ENCODE measurements at places on chromosomes 11 and 22.

DNA sequence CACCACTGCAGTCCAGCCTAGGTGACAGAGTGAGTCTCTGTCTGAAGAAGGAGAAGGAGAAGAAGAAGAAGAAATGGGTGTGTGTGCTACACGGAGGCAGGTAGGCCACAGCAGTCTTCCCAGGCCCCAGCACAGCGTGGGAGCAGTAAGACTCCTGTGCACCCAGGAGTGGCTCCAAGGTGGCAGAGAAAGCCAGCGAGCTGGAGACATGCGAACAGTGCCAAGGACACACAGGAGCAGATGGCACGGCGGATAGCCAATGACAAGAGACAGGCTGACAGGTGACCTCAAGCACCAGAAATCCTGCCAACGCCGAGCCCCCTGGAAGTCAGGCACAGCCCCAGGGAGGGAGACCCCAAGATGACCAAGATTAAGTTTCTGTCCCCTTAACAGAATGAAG, 9.0 kb upstream of the SCGB1A1 start:
- DNase-seq, result no peak

DNA sequence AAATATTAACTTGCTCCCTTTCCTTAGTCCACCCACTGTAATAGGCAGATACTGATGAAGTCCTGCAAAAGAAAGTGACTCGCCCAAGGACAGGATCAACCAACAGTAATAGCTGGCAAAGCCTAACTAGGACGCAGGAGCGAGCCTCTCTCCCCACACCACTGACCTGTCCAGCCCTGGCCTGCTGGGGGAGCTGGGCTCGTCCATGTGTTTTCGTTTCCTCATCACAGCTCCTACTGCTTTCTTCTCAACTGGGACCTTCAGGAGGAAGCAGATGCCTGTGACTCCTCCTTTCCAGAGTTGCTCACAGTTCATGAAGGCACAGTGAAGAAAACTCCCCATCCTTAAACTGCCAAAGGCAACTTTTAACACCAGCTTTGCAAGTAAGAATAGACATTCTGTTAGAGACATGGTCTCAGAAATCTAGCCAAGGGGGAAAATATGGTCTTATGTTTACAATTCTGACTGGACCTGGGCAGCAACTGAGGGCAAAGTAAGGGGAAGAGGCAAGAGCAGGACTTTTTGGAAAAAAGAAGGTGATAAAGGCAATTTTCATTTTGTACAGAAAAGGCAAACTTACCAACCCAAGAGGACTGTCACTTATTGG, 11.6 kb upstream of the GPHA2 start:
- DNase-seq, result no peak

GRCh38 chr11:7907121-7907520, 23.9 kb downstream of the OR10A6 start:
- DNase-seq, result no peak

DNA sequence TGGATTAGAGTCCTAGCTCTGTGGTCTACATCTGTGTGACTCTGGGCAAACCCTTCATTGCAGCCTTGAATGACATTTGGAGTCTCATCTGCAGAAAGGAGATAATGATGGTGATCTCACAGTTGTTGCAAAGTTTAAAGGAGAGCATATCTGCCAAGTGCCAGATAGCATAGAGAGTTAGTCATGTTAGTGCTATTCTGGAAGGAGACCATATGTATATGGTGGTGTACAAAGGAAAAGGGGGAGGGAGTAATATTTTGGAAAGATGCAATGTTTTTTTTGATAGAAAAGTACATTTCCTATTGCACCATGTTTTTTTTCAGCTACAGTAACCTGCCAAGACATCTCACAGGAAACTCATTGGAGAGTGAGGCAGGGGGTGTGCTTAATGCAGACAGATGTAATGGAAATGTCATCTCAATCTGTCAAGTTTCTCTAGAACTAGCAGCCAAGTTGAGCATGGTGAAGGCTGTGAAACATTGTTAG, 92.1 kb upstream of the NARS2 start:
- no peak for DNase-seq

DNA sequence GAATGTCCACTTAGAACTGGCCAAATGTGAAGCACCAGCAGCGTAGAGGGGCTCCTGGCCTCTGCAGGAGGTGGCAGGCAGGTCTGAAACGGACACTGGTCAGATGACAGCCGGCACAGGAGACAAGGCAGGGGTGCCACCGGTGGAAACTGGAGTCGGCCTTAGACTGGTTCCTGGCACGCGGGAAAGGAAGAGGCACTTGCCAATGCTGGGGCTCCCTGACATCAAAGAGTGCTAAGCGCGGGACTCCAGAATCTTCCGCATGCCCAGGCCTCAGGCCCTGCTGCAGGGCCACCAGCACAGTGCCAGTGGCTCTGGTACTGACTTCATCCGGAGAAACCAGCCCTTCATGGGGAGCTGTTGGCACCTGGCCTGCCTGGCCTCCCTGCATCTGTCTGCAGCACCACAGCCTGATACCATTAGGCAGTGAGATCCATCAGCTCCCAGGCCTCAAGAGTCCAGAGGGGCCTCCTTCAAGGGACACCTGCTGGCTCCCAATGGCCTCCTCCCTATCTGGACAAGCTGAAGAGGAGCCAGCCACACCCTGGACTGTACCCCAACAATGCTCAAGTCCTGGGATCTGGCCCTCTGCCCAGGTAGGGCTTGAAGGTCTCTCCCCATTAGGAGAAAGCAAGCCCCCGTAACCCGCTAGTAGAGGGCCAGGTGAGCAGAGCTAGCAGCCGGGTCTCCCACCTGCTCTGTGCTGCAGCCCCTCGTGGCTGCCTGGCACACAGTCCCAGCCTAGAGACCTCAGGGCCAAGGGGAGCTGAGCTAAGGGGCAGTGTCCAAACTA, 29.7 kb upstream of the GNB1L start:
- no peak for DNase-seq

DNA sequence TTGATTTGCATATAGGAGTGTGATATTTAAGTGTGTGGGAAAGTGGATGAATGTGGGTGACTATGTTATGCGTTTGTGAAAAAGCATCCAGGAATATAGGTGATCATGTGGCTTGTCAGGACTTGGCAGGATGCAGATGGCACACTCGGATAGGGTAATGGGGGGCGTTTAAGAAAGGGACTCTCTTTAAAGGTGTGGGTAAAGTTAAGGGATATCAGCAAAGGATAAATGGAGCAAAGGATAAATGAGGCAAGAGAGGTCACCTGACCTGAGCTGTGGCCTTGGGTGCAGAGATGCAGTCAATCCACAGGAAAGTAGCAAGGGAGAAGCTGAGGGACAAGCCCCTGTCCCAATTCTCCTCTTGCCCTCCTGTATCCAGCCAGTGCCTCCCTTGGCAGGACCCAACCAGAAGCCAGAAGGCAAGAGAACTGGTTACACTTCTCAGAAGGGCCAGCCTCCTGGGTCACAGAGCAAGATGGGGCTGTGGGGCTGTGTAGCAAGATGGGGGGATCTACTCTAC, 47.5 kb upstream of the GRAMD1B start:
- DNase-seq, result no peak

DNA sequence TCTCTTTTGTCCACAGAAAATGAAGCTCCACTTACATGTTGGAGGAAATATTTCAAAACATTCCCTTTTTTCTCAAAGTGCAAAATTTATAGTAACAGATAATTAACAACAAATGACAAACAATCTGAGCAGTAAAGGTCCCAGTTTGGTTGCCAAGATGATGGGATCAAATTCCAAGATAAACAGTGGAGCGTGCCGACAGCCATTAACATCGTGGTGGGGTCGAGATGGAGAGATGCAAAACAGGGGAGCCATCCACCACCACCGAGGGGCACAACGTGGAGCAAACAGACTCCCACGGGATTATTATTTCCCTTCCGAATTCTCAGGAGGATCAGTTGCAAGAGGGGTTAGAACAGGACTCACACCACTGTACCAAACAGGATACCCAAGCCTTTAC, 17.2 kb downstream of the MPPED2 start:
- no peak for DNase-seq

- DNase-seq, result no peak
Observed at GRCh38 chr11:121132211-121132976, 31.4 kb downstream of the TECTA start.

DNA sequence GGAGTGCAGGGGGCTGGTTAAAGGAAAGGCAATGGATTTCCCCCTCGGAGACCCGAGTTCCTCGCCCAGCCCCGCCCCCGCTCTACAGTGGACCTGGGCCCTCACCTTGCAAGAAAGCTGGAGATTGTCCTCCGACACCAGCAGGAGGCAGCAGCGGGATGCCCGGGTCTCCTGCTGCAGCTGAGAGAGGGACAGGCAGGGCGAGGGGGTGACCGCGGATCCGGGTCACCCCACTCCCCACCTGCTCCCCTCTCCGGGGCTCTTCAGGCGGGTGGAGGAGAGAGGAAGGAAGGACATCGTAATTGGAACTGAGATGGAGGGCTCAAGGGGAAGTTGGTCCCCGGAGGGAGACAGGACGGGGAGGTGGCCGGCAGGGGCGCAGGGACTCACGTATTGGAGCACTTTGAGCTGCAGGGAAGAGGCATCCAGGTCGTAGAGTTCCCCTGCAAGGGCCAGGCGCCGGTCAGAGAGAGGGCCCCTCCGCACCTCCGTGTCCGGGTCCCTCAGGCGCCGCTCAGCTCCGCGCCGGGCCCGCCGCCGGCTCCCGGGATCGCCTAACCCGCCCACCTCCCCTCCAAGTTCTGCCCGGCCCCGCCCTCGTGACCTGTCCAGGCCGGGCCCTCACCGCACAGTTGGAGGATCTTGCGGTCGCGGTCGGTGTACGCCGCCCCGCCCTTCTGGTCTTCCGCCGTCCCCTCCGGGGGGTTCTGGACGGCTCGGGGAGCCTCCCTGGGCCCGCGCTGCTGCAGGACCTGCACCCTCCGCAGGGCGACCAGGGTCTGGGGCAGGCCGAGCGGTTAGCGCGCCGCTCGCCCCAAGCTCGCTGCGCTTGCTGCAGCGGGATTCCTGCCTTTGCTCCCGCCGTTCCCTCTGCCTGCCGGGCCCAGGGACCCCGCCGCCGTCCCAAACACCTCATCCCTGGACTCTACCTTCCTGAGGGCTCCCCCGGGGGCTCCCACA, 84.1 kb downstream of the PDE2A start:
- DNase-seq, result peak; percentile 45

DNA sequence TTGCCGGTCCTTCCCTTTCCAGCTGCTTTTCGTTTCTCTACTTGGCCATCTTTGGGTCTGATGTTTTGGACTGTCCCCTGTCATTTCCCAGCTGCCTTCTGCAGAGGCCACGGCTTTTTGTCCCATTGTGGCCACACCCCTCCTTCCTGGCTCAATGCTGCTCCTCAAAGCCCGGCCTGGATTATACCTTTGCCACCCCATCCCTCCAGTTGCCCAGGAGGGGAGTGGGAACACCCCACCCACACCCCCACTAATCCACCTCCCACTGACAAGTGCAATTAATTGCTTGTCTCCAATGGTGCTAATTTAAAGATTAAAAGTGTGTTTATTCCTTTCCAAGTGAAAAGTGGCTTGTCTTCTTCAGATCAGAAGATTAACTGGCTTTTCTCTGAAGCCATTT, 34.2 kb upstream of the CSNK2A3 start:
- DNase-seq, result no peak

DNA sequence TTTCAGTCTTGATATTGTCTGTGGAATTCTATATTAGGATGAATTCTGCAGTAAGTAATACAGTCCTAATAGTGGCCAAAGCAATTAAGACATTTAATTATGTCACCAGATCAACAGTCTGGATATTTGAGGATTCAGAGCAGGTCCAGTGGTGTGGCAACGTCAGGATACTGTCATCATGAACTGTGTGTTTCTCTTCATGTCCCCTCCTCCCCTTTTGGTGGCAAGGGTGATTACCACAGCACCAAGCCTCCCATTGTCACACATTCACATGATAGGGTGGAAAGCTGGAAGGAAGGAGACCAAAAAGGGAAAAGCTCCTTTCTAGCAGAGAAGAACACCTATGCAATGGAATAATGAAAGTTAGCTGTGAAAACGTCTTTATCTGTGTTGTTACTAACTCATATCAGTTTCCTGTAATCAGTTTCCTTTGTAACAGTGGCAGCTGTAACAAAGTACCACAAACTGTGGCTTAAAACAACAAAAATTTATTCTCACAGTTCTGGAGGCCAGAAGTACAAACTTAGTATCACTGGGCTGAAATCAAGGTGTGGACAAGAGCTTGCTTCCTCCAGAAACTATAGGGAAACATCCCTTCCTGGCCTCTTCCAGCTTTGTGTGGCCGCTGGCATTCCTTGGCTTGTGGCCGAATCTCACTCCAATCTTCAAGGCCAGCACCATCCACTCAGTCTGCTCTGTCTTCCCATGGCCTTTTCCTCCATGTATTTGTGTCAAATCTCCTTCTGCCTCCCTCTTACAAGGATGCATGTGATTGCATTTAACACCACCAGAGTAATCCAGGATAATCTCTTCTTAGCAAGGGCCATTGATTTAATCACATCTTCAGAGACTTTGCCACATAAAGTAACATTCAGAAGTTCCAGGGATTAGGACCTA, 6.5 kb upstream of the RBM14 start:
- no peak for DNase-seq

DNA sequence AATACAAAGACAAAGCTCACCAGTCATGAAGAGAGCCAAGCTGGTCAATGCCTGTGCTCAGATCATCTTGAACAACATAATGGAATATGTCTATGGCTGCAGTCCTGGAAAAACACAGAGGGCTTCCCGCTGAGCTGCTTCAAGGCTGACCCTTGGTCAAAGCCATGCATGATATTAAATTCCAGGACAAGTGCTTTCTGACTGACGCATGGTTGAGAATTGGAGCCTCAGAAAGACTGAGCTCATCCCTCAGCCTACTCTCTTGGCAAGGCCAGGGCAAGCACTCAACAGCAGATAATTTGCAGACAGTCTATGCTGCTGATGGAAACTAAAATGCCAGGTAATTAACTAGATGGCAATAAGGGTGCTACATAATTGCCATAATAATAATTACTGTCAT, 89.2 kb downstream of the GALNT18 start:
- no peak for DNase-seq

DNA sequence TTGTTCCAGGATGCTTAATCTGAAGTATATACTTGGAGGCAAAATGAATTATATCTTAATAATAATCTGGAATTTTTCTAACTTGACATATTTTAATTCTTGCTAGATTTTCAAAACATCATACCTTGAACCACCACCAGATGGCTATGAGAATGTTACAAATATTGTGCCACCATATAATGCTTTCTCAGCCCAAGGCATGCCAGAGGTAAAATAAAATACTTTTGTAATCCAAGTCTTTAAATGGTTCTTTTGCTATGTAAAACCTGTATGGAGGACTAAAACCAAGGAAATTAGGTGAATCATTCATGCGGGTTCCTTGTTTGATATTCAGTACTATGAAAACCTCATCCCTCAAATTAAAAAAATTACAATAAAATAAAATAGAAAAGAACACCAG, 14.4 kb downstream of the NAALAD2 start:
- no peak for DNase-seq

- DNase-seq, result no peak
Observed at GRCh38 chr11:127056338-127056971, 55.9 kb upstream of the KIRREL3 start.

- no peak for DNase-seq
Observed at GRCh38 chr22:20972933-20973577, 6.0 kb downstream of the AIFM3 start.

GRCh38 chr11:128283451-128283850, 303.9 kb downstream of the ETS1 start:
- no peak for DNase-seq

- no peak for DNase-seq
Observed at GRCh38 chr11:94934846-94935245, 38.5 kb downstream of the CWC15 start.
